Activated effector memory CD4-positive, alpha-beta T cell treated with anti-CD3 and anti-CD28 coated beads, Interleukin-2, amount 50 U/mL, for 16 hours (primary cell): ENCODE measurements at places on chromosomes 4 and X.
A peak's percentile ranks its signal among the peaks of the same experiment; 100 is the strongest.

GRCh38 chrX:111020283-111020682, 75.7 kb upstream of the PAK3 start:
- no peak for DNase-seq

GRCh38 chrX:134676436-134676835, 18.2 kb upstream of the PLAC1 start:
- no peak for DNase-seq

DNA sequence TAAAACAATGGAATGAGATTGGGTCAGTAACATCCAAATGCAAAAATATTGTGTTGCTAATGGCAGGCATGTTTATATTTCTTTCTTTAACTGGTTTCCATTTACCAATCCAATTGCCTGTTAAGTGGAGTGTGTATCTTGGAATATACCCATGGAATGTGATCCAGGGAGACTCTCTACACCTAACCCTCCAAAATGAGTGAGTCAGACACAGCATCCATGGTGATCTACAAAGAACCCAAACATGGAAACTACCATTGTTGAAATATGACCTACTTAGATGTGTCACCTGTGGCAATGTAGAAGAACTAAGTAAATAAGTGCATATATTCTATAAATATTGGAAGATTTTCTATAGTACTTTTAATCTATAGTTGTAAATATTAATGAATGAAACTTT, 110.3 kb downstream of the AREG start:
- DNase-seq = no peak

DNA sequence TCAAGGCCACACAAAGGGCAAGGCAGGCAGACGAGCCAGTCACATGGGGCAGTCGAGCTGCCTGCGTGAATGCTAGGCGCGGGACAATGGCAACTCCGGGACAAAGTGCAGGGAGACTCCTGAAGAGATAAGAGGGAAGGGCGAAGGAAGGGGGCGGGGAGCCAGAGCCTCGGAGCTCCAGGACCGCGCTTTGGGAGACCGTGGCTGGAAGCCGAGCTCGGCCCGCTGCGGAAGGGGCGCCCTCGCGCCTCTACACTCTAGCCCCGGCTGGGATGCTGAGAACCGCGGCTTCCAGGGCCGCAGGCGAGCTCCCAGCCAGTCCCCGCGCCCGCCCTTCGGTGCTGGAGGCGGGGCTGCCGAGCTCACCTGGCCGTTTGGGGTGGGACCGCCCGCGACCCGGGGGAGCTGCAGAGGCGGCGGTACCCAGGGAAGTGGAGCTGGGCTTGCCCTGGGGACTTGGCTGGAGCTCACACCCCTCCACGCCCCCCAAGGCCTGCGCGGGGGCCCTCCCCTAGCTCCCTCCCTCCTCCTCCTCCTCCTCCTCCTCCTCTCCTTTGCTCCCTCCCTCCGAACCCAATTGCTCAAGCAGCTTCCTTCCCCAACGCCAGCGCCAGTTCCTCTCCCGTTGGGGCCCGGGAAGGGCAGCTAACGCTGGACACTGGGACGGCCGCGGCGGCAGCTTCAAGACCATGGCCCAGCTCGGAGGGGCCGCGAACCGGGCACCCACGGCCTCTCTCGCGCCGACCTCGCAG, at the start of gene SOWAHD:
Gene SOWAHD (plus strand): TSS at position 610 of the 752 bp plus-strand sequence. CDS start 80 bp downstream, at position 690.
- peak; percentile 74 for DNase-seq

DNA sequence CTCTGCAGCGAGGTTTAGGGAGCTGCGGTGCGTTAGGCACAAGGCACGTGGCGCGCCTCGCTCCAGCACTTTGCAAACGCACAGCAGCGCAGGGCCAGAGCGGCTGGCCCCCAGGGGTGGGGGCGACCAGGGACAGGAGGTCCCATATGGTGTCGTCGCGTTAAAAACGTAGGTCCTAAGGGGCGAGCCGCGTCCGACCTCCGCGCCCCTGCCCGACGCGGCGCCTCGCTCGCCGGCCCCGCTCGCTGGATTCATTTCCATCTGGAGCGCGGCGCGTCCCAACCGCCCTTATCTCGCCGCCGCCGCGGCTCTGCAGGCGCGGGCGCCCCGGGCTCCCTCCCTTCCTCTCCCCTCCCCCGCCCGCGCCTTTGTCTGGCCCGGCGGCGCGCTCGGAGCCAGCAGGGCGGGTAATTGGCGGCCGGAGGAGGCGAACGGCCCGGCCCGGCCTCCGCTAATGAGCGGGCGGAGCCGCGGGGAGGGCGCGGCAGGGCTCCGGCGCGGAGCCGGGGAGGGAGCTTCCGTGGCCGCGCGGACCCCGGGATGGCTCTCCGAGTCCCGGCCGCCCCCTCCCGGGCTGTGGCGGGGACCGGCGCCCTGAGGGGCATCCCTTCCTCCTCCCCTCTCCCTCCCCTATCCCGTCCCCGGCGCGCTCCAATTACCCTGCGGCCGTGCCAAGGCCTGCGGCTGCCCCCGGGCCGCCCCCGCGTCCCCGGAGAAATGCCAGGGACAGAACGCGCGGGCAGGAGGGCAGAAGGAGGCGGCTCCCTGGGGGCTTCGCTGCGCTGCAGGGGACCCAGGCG, 409.0 kb downstream of the BCOR start:
- DNase-seq = peak; percentile 66

DNA sequence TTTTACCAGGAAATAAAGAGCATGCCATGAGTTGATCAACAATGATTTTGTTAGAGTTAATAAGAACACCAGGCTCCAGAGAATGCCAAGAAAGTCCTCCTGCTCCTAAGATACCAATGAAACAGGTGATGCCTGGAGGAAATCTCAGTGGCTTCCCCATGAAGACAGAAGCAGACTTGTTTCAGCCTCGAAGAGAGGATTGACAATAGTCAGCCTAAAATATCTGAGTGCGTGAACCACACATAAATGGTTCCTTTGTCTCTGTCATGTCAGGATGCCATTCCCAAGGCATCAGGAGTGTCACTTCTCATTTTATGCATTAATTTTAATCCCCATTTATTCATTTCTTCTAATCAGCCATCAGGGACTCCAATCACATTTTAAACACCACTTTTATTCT, 69.6 kb downstream of the PHOX2B start:
- DNase-seq = no peak

DNA sequence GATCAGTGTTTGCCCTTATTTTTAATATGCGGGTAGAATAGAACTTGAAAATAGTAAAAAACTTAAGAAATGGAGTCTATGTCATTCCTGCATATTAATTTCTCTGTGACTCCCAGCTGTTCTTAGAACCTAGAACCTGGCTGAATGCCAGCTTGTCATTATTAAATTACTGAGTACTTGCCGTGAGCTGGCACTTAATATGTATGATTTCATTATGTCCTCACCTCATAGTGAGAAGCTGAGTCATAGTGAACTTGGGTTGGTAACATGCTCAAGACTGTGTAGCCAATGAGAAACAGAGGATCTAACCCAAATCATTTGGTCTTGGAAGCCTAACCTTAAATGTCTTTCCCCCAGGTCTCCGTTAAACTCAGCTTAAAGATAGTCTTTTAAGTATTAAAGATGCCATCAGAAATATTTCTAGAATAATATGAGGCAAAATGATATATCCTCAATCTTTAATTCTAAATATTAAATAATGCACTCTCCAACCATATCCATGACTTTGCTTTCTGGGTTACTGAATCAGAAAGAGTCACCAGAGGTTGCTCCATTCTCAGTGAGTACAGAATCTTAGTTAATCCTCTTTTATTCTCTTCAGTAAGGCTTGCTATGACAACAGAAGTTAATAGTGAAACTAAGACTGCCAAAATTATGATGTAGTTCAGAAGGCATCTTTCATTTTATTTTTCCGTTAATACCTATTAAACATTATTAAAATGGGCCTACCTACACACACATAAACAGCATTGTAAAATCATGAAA, 58.6 kb upstream of the TLL1 start:
- no peak for DNase-seq

DNA sequence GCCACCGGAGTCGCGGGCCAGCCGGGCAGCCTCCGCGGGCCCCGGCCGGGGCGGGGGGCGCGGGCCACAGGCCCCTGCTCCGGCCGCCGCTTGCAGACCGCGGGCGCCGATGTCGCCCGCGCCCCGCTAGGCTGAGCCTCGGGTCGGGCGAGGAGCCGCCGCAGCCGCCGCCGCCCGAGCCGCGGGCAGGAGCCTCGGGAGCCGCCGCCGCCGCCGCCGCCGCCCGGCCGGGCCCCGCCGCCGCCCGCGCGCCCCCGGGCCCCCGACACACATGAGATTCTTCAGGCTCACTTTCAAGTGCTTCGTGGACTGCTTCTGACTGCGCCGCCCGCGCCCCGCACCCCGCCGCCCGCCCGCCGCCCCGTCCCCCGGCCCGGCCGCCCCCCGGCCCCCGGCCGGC, 345 bp downstream of the SLC6A8 start:
- no peak for DNase-seq

- DNase-seq = no peak
These were observed 1.1 kb upstream of the RAP1GDS1 start for GRCh38 chr4:98260047-98260578.

DNA sequence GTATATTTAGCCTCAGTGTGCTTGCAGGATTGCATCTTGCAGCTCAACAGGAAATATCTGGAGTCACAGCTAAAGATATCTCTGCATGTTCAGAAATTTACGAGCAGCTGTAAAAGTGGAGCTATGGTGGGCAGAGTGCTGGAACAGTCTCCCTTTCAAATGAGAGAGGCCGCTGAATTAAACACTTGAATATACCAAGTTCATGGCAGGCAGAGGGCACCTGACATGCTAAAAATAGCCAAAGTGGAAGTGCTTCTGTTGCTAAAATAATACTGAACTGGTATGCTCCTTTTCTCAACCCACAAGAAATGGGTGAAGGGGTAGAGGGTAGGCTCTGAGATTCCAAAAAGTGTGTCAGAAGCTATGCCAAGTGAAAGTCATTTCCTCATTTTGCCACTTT, 98.1 kb downstream of the MGST2 start:
- no peak for DNase-seq

DNA sequence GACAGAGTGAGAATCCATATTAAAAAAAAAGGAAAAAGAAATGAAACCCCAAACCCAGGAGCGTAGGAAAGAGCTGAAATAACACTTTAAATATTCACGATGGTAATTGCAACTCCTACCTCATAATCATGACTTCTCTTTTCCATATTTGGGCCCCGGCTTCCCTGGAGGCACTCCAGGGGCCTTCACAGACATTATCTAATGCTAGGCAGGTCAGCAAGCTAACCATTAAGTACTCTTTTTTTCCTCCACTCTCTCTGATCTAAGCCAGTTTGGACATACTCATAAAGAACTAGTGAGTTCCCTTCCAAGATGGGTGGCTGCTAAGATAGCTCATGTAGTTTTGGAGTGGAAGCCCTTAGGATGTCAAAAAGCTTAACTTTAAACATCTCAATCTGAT, 83.2 kb downstream of the SH3KBP1 start:
- DNase-seq = no peak

GRCh38 chrX:107596651-107597050, 31.7 kb upstream of the PRPS1 start:
- no peak for DNase-seq

DNA sequence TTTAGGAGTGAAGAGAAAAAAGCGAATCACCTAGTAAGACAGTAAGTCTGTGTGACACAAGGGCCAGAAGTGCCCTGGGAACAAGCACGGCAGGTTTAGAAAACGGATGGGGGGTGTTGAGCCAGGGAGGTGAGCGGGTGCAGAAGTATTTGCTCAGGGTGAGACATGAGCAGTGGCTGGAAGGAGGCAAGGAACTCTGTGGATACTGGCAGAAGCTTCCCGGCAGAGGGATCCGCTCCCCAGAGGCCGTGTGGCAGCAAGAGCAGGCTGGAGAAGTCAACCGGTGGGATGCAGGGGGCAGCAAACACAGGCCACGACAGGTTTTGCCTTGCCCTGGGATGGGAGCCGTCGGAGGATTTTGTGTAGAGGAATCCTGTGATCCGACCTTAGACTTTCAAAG, 2.3 kb upstream of the UVSSA start:
- no peak for DNase-seq

GRCh38 chr4:144154044-144154443, 13.5 kb upstream of the GYPA start:
- DNase-seq = no peak

- DNase-seq = no peak
These were observed 21.4 kb upstream of the USO1 start for GRCh38 chr4:75702919-75703411.

DNA sequence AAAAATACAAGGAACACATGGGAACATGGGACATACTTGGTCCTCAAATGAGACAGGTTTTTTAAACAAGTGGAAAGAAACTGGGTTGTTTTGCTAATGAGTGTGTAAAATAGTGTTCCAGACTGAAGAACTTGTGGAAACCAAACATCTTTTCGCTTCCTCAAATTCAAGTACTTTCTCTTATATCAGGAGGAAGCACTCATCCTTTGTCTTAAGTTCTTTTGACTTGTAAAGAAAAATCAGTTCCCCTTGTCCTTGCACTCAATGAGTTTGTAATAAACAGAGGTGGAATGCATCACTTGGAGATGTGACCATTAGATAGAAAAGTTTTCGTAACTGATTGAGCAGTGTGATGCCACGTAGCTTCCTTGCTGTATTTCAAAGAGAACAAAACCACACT, 101.1 kb downstream of the PHOX2B start:
- no peak for DNase-seq
